CD8-positive, alpha-beta memory T cell (primary cell): ENCODE measurements at places on chromosomes 3 and 15.

- DNase-seq = no peak
Observed at GRCh38 chr3:9211155-9211950, 38.1 kb downstream of the SRGAP3 start.

DNA sequence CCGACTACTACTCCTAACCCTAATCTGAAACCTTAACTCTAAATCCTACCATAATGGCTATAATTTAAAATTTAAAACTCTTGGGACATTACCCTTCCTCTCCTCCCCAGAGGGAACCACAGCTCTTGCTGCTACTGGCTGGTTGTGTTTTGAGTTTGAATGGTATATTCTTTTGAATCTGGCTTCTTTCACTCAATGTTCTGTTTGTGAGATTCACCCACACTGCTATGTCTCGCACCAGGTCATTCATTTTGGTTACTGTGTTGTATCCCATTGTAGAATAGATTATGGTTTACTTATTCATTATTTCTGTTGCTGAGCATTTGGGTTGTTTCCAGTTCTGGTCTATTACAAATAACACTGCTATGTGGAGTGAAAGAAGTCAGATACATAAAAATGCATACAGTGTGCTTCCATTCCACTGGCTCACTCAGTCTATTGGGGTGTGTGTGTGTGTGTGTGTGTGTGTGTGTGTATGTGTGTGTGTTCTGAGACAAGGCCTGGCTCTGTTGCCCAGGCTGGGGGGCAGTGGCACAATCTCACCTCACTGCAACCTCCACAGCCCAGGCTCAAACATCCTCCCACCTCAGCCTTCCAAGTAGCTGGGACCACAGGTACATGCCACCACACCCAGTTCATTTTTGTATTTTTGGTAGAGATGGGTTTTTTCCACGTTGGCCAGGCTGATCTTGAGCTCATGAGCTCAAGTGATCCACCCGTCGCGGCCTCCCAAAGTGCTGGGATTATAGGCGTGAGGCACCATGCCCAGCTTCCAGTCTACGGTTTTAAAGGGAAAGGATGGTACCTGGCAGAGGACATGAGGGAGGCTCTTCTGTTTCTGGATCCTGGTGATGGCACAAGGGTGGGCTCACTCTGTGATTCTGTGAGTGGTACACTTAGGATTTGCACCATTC is 19.2 kb upstream of the SYNM start:
- DNase-seq = no peak

- no peak for DNase-seq
Observed at GRCh38 chr3:143224716-143225115, 105.1 kb downstream of the CHST2 start.

- DNase-seq = no peak
Observed at GRCh38 chr15:23687143-23687470, at the start of gene NDN. Gene NDN (minus strand): TSS chr15:23687305. CDS start chr15:23687217, 88 bp downstream.

DNA sequence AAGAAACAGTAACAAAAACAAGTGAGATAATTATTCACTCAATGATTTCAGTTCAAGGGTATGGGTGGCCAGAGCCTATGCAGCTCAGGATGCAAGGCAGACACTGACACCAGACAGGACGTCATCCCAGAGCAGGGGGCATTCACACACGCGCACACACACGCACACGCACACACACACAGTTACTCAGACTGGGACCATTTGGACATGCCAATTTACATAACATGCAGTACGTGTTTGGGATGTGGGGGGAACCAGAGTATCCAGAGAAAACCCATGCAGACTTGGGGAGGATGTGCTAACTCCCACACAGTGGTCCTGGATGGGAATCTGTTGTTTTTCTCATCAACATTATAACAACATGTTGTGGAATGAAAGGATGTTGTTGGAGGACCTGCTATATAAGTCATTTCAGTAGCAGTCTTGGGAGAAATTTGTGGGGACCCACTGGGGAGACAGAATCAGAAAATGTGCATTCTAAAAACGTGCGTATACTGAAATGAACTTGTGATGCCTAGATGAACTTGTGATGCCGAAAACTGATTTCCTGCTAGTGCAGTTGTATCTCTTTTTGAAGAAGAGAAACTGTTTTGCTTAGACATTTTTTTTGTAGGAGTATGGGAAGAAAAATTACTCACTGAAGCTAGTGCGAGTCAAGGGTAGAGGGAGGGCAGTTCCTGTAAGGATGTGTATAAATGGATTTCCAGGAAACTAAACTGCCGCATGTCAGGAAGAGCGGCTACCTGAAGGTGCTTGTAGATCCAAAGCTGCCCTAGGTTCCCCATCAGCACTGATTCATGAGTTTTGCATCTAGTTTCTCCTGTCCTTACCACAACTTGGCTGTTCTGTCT is 25.2 kb downstream of the CD200 start:
- no peak for DNase-seq

- DNase-seq = no peak
Observed at GRCh38 chr15:69718436-69718835, 265.8 kb downstream of the RPLP1 start.

GRCh38 chr3:114285648-114286230 is 8.1 kb upstream of the TIGIT start:
- DNase-seq = no peak

DNA sequence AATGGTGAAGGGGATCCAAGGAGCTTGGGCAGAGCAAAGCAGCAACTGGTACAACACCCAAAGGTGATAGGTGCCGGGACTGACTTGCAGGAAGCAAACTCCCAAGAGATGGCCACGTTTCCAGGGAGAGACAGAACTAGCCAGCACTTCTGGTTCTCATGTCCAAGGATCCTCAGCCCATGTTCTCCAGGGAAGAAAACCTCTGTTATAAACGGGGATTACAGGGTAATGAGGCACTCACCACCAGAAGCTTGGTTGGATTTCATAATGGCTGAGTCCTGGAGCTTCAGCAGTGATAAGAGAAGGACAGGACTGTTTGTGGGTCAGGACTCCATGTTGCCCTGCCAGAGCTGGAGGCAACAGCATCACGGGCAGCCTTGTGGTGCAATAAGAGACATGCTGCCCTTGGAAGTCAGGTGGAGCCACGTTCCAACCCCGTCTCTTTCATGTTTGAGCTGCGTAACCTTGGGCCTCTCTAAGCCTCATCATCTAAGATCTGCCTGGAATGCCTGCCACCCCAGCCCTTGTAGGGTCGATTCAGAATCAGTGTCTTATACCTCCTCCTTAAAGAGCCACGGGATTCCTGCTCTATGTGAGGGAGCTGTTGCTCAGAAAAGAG is 181.0 kb downstream of the ABHD5 start:
- no peak for DNase-seq
